ENCODE measurements at places on chromosomes 5 and 9. TPM values are rescaled to one million over a fixed set of nuclear protein-coding genes. Genes with fewer than 3 reads are reported as not detected.

- no peak overlapping the region for H3K27ac ChIP-seq
- H3K4me1 ChIP-seq, result no peaks in the 10 kb centered on the region
- H3K4me3 ChIP-seq, result no peak overlapping the region
- H3K27me3 ChIP-seq, result no peaks in the 10 kb centered on the region
- DNase-seq, result no peak
- H3K36me3 ChIP-seq, result no peaks in the 10 kb centered on the region
Observed at GRCh38 chr9:125896404-125896803, 149.2 kb downstream of the PBX3 start.

GRCh38 chr5:78001197-78001596 is 225.1 kb upstream of the TBCA start:
- no peak overlapping the region for H3K27ac ChIP-seq
- no peak for DNase-seq
- H3K4me1 ChIP-seq, result no peaks in the 10 kb centered on the region
- no peak overlapping the region for H3K4me3 ChIP-seq

GRCh38 chr5:149452665-149453617 is 73.8 kb upstream of the IL17B start:
- no peaks in the 10 kb centered on the region for H3K4me1 ChIP-seq
- H3K4me3 ChIP-seq, result no peak overlapping the region
- no peak overlapping the region for H3K27ac ChIP-seq
- no peaks in the 10 kb centered on the region for H3K27me3 ChIP-seq
- H3K36me3 ChIP-seq, result no peaks in the 10 kb centered on the region
- DNase-seq, result no peak

DNA sequence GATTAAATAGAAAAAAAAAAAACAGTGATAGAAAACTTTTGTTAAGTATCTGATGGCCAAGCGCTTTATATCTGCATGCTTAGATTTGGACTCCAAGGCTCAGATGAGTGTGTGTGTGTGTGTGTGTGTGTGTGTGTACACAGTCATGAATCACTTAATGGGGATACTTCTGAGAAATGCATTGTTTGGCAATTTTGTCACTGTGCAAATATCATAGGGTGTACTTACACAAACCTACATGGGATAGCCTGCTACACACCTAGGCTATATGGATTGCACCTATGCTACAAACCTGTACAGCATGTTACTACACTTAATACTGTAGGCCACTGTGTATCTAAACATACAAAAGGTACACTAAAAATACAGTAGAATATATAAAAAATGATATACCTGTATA is 635.6 kb upstream of the NUDT12 start:
- no peak overlapping the region for H3K27ac ChIP-seq
- H3K4me3 ChIP-seq, result no peak overlapping the region
- no peaks in the 10 kb centered on the region for H3K36me3 ChIP-seq
- H3K4me1 ChIP-seq, result no peaks in the 10 kb centered on the region
- H3K27me3 ChIP-seq, result no peaks in the 10 kb centered on the region

- H3K4me1 ChIP-seq, result no peaks in the 10 kb centered on the region
- DNase-seq, result no peak
- H3K27ac ChIP-seq, result no peak overlapping the region
- H3K36me3 ChIP-seq, result no peaks in the 10 kb centered on the region
- H3K4me3 ChIP-seq, result no peak overlapping the region
Observed at GRCh38 chr9:107127608-107128007, 155.5 kb upstream of the RAD23B start.

GRCh38 chr9:71509054-71509453 is 259.3 kb downstream of the CEMIP2 start:
- H3K4me3 ChIP-seq, result no peak overlapping the region
- H3K27ac ChIP-seq, result no peak overlapping the region
- no peaks in the 10 kb centered on the region for H3K4me1 ChIP-seq
- H3K27me3 ChIP-seq, result no peaks in the 10 kb centered on the region
- DNase-seq, result no peak
- H3K36me3 ChIP-seq, result no peaks in the 10 kb centered on the region

DNA sequence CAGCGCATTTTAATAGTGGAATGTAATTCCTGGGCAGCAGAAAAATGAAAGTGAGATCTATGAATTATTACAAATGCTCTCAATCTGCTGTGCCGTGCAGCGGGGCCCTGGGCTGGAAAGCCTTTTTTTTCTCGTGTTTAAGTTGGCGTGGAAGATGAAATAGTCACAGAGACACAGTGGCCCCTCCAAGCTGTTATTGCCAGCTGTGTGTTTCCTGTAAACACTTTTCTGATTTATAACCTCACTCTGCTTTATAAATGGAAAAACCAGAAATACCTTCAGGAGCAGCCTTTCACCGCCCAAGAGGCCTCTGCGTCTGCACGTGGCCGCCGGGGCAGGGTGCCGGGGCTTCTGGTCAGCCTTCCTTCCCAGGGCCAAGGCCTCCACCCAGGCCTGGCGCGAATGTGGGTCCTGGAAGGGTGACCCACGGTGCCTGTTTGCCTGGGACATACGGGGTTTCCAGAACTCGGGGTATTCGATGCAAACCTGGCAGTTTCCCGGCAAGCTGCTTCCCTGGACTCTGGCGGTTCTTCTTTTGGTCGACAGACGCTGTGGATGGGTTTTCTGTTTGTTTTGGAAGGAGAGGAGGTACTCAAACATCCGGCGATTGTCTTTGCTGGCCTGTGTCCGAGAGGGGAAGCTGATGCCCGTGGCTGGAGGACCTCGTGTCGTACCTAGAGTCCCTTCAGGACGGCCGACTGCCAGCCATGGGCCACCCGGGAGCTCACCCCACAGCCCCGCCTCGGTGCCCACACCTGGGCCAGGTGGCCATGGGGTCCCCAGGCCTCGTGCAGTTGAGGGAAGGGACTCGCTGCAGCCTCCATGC is 256.7 kb downstream of the PARP8 start:
- no peaks in the 10 kb centered on the region for H3K4me1 ChIP-seq
- H3K36me3 ChIP-seq, result no peaks in the 10 kb centered on the region
- no peak overlapping the region for H3K4me3 ChIP-seq
- H3K27ac ChIP-seq, result no peak overlapping the region

DNA sequence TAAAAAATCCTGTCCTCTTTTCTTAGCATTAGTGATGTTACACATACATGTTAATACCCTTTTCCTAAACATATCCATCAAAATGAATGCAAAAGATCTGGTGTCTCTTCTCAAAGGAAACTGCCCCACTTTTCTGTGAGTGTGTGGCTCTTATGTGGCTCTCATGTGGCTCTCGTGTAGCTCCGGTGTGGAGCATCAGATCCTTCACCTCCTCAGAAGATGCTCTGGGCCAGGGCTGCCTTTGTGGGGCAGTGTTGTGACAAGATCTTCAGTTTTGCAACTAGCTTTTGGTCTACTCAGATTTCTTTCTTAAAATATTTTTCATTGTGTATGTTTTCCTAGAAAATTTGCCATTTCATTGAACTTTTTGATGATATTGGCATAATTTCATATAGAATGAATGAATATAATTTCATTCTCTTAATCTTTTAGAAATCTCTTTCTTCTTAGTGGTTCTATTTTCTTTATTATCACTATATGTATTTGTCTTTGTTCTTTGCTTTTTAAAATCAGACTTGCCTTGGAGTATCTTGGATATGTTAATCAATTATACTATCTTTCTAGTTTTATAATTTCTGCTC is 19.4 kb downstream of the GARNL3 start:
- H3K36me3 ChIP-seq, result no peaks in the 10 kb centered on the region
- no peak for DNase-seq
- H3K4me1 ChIP-seq, result no peaks in the 10 kb centered on the region
- no peaks in the 10 kb centered on the region for H3K27me3 ChIP-seq
- no peak overlapping the region for H3K27ac ChIP-seq

DNA sequence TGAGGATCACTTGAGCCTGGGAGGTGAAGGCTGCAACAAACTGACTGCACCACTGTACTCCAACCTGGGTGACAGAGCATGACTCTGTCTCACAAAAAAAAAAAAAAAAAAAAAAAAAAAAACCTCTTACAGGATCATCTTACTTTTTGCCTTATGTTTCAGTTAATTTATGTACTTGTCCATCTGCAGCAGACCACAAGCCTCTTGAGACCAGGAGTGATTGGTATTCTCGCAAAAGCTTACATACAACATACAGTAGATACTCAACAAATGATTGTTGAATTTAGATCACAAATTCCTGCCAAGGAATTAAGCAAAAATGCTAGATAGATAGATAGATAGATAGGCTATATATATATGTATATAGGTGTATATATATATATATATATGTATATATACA is 12.4 kb downstream of the CEMIP2 start:
- no peak overlapping the region for H3K27ac ChIP-seq
- no peak overlapping the region for H3K4me3 ChIP-seq
- DNase-seq, result no peak
- no peaks in the 10 kb centered on the region for H3K36me3 ChIP-seq
- no peaks in the 10 kb centered on the region for H3K4me1 ChIP-seq

DNA sequence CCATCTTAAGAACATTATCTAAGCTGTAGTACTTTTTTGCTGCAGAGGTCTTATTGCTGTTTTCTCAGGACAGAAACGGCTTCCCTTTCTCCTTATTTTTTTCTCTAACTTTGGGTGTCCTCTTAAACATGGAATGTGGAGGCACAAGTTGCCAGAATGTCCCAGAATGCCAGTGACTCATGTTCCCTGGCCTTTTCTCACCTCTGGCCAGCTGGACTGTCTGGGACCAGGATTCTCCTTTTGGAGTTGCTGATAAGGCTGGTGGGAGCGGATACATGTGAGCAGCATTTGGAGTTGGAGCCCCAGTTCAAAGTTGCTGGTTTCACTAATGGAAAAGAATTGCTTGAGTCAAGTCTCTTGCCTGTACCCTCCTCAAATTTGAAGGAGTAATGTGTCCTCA is 112.8 kb downstream of the ARHGAP26 start:
- no peak overlapping the region for H3K4me3 ChIP-seq
- H3K27ac ChIP-seq, result no peak overlapping the region
- no peak for DNase-seq
- H3K4me1 ChIP-seq, result peaks cover 5% of the 10 kb centered on the region
- peaks cover 27% of the 10 kb centered on the region for H3K36me3 ChIP-seq

DNA sequence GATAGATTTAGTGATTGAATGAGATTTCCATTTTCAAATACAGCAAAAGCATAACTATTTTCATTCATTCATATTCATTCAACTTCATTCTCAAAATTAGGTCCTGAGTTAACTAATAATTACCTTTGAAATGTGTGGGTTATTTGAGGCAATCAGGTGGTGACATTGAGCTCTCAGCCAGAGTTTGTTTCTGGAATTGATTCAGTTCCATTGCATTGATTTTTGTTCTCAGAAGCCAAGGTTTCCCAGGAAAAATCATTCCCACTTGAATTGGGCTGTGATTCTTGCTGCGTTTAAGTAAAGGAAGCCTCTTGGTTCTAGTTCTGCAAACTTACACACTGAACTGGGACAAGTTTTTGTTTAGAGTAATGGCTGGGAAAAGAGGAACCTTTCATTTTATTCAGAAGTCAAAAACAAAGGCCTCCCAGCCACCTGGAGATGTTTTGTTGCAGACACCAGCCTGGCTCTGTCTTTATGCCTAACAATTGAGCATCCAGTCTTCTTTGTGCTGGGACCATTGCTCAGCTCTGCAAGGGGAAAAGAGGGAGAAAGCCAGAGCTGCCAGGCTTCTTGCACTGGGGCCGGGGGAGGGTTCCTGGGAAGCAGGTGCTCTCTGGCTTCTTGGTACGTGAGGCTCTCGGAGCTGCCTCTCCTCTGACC is 198.6 kb downstream of the TRIO start:
- DNase-seq, result no peak
- H3K36me3 ChIP-seq, result peaks cover 9% of the 10 kb centered on the region
- peaks cover 7% of the 10 kb centered on the region for H3K4me1 ChIP-seq
- H3K27ac ChIP-seq, result no peak overlapping the region
- H3K27me3 ChIP-seq, result no peaks in the 10 kb centered on the region
- H3K4me3 ChIP-seq, result no peak overlapping the region

DNA sequence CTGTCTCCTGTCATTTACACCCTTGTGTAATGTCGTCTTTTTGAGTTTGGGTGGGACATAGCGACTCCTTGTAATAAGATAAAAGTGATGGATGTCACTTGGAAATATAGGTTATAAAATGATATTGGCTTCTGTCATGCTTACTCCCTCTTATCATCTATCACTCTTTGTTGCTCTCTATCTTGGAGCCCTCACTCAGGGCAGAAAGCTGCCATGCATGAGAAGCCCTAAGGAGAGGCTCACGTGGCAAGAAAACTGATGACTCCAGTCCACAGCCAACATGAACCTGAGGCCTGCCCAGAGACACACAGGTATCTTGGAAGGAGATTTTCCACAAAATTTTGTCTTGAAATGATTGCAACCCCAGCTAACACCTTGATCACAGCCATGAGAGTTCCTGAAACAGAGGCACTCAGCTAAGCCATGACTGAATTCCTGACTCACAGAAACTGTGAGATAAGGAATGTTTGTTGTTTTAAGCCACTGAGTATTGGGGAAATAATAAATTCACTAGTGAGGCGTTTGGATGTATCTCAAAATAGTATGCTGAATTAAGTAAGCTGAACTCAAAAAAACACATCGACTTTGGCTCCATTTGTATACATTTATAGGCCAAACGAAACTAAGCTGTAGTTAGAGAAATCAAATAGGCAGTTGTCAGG is 216.7 kb downstream of the CDH18 start:
- H3K4me3 ChIP-seq, result no peak overlapping the region
- no peak overlapping the region for H3K27ac ChIP-seq
- H3K4me1 ChIP-seq, result no peaks in the 10 kb centered on the region
- no peak for DNase-seq
- H3K27me3 ChIP-seq, result no peaks in the 10 kb centered on the region

DNA sequence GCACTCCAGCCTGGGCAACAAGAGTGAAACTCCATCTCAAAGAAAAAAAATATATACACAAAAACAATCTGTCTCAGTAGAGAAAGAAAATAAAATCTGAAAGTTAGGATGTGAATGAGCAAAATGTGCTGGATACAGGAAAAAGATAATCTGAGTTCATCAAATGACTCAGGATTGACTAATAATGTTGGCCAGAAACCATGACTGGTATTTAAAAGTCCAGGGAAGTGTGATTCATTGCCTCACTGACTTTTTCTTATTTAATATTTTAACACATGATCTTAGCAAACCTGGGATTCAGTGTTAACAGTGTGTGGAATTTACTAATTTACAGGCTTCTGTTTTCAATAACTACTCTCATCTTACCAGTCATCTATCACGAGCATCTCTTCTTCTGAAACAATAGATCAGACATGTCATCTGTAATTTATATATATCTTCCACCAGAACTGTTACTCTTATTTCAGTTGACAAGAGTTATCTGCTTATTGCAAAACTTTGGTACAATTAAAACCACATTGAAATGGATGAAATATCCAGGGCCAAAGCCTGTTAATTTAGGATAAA is 256.7 kb downstream of the CDH12 start:
- H3K4me3 ChIP-seq, result no peak overlapping the region
- no peaks in the 10 kb centered on the region for H3K36me3 ChIP-seq
- no peaks in the 10 kb centered on the region for H3K4me1 ChIP-seq
- no peaks in the 10 kb centered on the region for H3K27me3 ChIP-seq
- H3K27ac ChIP-seq, result no peak overlapping the region

The HTR4 gene
- total RNA-seq, result not detected

The NR2F1 gene
- total RNA-seq, result not detected

The SPEF2 gene
- 8.5 TPM for total RNA-seq

The CAMK2A gene
- total RNA-seq, result not detected

The OR1J2 gene
- not detected for total RNA-seq

The AK1 gene
- total RNA-seq, result 54.2 TPM

The LCN15 gene
- total RNA-seq, result not detected

The KIF4B gene
- total RNA-seq, result not detected

The PFN3 gene
- total RNA-seq, result not detected

The LRRC8A gene
- 82.9 TPM for total RNA-seq

The DMRT3 gene
- not detected for total RNA-seq

Measured in natural killer cell (primary cell).